ENCODE measurements at places on chromosomes 1 and 21.
A peak's percentile ranks its signal among the peaks of the same experiment; 100 is the strongest.

DNA sequence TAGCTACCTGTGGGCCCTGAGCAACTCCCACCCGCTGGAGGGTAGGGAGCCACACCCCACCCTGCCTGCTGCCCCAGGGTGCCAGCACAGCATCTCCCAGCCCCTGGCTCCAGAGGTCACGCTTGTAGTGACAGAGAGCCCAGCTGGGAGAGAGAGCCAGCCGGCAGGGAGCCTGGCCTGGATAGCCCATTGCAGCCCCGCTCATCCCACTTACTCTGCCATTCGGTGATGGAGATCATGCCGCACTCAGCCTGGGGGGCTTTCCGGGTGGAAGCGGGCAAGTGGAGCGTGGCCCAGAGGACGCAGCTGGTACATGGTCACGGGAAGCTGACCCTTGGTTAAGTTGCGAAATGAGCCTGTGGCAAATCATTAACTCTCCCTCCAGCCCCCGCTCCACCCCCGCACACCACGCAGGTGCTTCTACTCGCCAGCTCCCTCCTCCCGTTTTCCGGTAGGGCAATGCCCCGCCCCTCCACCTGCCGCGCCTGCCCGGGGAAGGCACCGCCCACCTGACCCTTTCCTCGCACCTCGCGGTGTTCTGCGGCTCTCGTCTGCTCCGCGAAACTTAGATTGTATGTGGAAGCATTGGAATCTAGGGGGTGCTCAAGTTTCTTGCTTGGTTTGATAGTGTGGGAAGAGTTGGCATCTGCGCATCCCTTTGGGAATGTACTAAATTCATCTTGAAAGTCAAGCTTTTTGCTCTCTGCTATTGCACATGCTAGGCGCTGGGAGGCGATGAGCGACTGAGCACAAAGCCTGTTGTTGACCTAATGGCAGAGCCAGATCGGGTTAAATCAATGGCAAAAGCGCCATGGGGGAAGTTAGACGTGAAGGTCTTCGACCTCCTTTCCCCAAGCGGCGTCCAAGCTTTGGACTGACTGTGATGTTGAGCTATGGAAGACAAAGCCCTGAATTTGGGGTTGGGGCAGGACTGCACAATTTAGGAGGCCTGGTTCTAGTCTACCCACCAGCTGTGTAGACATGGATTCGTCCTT lies at the start of gene GOLT1A:
Gene GOLT1A (minus strand): TSS at position 321 of the 995 bp plus-strand sequence. CDS start 82 bp downstream, at position 239.
- peak; percentile 50 for DNase-seq

- DNase-seq: no peak
Measured at GRCh38 chr1:192488058-192488457, 87.5 kb upstream of the RGS1 start.

DNA sequence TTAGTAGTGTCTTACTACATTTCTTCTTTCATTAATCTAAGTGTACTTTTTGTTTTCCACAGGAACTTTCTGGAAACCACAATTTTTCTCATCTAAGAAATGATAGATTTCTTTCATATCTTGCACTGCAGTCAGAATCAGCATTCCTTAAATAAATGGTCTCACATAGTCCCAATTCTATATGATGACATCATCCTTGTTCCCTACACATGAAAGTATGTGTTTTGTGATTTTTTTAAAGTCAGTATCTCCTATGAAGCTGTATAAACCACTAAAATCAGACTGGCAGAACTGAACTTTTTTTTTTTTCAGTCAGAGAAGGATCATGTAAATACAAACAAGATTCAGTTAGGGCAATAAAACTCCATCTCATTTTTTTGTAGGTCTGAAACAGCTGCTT lies 742.6 kb upstream of the CXADR start:
- no peak for DNase-seq

DNA sequence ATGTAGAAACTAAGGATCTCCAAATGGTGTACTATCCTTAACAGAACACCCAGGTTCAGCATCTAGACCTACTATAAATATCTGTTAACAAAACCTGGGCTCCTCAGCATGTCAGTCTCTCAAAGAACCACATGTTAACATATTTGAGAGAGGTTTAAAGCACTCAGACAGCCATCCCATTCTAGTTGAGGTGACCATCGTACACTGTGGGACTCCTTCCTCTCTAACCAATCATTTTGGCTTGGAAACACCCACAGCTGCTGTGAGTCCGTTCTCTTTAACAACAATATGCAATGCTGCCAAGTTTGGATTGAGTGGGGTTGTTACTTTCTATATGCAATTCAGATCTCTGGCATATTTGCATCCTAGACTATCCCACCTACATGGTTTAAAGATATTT lies 105.8 kb downstream of the MRPL39 start:
- no peak for DNase-seq

DNA sequence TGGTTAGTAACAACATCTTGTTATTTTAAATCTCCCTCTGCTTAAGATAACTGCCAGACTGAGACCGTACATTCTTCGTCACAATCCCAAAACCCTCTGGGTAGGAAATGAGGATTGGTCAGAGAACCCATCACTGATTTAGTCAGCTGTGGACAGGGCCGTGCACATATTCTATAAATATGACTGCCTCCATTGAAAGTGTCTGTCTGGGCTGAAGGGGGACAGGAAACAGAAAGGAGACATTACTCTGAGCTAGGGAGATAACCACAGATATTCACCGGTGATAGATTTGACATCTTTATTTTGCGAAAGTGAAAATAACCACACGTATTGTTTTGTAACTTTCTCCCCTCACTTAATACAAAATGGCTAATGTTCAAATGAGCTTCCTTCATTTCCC lies 36.9 kb upstream of the ST6GALNAC5 start:
- DNase-seq: no peak

- DNase-seq: no peak
Measured at GRCh38 chr1:221435504-221435904, 306.4 kb downstream of the DUSP10 start.

DNA sequence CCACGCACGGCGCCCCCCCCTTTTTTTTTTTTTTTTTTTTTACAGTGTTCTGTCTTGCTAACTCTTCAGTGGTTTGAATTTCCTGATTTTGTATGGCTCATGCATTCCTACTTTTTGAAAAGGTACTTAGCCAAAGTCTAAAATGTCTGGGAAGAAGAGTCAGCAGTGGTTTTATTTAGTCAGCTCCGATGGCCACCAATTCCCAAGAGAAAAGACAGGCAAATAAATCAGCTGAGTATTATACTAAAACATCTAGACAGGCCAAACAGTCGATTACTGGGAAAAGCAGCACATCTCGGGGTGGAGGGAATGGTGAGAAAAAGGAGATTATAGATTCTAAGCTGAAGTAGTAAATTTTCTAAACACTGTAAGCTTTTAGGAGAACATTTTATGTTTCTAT lies 192.5 kb upstream of the ZRANB2 start:
- DNase-seq: no peak

DNA sequence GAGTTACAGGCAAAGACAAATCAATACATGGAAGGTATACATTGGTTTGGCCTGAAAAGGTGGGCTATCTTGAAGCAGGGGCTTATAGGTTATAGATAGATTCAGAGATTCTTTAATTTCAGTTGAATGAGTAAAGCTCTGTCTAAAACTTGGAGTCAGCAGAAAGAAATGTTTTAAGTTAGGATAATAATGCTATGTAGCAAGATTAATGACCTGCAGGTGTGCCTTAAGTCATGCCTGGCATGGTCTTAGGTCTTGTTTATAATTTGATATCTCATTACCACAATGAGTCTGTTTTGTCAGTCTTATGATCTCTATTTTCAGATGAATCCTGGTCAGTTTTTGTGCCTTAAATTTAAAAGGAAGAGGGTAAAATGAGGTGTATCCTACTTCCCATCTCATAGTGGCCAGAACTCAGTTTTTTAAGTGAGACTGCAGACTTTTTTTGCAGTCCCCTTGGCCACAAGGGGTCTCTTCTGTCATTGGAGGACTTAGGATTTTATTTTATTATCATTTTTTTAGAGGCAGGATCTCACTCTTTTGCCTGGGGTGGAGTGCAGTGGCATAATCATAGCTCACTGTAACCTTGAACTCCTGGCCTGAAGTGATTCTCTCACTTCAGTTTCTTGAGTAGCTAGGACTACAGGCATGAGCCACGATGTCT lies 21.3 kb upstream of the PGBD2 start:
- no peak for DNase-seq

DNA sequence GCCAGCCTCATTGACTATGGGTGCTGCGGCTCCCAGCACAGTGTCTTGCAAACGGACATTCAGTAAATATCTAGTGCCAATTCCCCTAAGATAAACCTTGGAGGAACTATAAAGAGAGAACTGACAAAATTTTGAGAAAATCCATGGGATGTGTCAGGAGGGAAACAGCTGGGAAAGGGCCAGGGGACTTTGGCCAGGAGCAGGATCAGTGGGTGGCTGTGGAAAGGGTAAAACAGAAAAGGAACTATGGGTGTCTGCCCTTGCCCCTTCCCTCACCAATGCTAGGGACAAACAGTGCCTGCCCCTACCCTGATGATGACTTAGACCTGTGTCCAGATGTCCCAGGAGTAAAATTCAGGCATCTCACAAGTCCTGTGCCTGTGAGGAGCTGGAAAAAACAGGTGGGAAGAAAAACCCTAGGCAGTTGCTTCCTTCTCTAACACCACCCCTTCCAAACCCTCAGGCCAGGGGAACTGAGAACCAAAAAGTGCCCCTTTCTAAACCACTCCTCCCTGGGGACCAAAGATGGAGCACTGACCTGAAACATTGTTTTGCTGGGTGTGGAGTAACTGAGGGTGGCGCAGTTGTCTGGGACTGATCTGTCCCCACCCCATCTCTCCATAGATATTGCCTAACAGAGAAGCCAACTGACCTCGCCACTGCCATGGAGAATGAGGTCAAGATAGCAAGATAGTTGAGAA lies 22.1 kb upstream of the IFNAR2 start:
- DNase-seq: no peak

GRCh38 chr1:17118706-17119075 lies 560 bp downstream of the PADI2 start:
- DNase-seq: no peak

GRCh38 chr1:224435318-224435763 lies 744 bp upstream of the WDR26 start:
- DNase-seq: peak; percentile 38

DNA sequence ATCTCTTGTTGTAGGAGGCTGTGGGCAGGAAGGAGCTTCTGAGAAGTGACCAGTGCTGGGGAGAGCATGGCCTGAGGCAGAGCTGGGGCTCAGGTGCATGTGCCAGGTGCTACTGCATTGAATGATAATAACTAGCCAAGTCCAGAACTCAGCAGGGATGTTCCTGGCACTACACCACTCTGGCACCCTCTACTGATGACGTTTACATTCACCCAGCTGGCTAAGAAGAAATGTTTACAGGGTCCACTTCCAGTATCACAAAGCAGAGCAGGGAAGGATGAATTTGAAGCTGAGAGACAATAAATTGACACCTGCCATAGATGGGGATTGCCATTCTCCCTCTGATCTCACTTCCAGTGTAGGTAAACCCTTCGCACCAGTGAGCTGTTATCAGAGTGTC lies 411.8 kb downstream of the SETD4 start:
- DNase-seq: no peak

GRCh38 chr21:42906233-42906632 lies 13.1 kb downstream of the NDUFV3 start:
- no peak for DNase-seq

- no peak for DNase-seq
Measured at GRCh38 chr21:31927689-31928353, 55.0 kb downstream of the HUNK start.

DNA sequence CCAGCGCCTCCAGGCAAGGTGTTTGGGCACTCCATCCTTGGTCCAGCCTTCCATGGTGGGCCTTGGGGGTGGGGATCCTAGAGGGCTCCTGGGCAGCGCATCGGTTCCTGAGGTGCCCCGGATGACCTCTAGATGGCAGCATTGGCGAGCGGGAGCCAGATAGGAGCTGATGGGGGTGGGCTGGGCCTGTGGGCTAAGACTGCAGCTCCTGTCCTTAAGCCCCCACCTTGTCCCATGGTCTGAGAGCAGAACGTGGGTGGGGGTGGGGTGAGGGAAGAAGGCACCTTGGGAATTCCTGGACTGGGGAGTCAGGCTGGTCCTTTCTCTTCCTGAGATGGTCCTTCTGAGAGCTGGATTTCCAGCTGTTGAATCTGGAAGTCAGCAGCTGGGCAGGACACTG lies 93.4 kb upstream of the CSF3R start:
- DNase-seq: peak; percentile 49

GRCh38 chr1:203504400-203505250 lies 10.7 kb downstream of the OPTC start:
- peak; percentile 72 for DNase-seq

- no peak for DNase-seq
Measured at GRCh38 chr1:94713472-94714141, 106.5 kb upstream of the SLC44A3 start.

- DNase-seq: no peak
Measured at GRCh38 chr1:53999920-54000319, 18.1 kb downstream of the LDLRAD1 start.

DNA sequence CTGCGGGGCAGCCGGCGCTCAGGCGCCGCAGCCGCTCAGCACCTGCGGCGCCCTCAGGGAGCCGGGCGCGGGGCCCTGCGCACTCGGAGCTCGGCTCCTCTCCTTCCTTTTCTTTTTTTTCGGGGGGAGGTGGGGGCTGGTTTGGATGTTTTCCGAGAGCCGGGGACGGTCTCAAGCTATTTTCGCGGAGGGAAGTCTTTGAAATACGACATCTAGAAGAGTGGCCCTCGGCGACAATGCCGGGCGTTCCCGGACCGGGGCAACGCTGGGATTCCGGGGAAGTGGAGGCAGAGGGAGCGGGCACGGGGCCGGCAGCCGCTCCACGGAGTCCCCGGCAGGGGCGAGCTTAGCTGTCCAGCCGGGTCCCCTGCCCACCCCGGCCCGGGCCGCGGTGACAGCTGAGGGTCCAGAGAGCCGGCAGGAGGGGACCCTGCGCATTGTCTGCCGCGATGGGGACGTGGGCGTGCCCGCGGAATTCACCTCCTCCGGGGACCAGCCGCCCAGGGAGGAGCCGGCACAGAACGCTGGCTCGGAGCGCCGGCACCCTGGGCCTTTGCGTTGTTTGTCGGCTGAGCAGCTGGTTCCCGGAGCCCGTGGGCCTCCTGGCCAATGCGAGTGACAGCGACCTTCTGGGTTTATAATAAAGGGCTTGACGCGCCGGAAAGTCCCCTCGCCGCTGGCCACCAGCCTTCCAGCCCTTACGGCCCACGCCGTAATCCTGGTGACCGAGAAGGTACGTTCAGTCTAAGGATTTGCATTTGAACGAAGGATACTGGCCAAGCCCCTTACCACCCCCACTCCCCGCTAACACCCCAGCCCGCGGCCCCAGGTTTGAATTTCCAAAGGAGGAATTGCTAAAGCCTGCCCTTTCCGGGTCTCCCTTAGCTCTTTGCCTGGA lies 582 bp downstream of the SLC37A1 start:
- peak; percentile 55 for DNase-seq
